Activated T-cell treated with anti-CD3 and anti-CD28 coated beads, Interleukin-2, amount 50 U/mL, for 72 hours (primary cell): ENCODE measurements at places on chromosomes 5 and 9. TPM values are rescaled to one million over a fixed set of nuclear protein-coding genes. Genes with fewer than 3 reads are reported as not detected.

The ABHD17B gene
- 15.4 TPM for total RNA-seq

The SYK gene
- 0.19 TPM for total RNA-seq

- peaks cover 14% of the 10 kb centered on the region for H3K36me3 ChIP-seq
- no peaks in the 10 kb centered on the region for H3K27me3 ChIP-seq
- DNase-seq: peak; percentile 86
- peak overlapping the region; percentile 93 for H3K27ac ChIP-seq
- peaks cover 96% of the 10 kb centered on the region for H3K4me1 ChIP-seq
Measured at GRCh38 chr9:114691046-114691955, 9.3 kb upstream of the TEX48 start.

- H3K4me1 ChIP-seq: peaks cover 30% of the 10 kb centered on the region
- H3K27me3 ChIP-seq: peaks cover 18% of the 10 kb centered on the region
- H3K27ac ChIP-seq: no peak overlapping the region
- DNase-seq: no peak
- H3K36me3 ChIP-seq: no peaks in the 10 kb centered on the region
- no peak overlapping the region for H3K4me3 ChIP-seq
Measured at GRCh38 chr5:79843450-79844388, 147.3 kb downstream of the MTX3 start.

GRCh38 chr5:54186108-54186507 lies 124.3 kb downstream of the ARL15 start:
- H3K4me3 ChIP-seq: no peak overlapping the region
- H3K36me3 ChIP-seq: peaks cover 2% of the 10 kb centered on the region
- no peak overlapping the region for H3K27ac ChIP-seq
- H3K27me3 ChIP-seq: no peaks in the 10 kb centered on the region
- DNase-seq: no peak
- H3K4me1 ChIP-seq: no peaks in the 10 kb centered on the region

GRCh38 chr9:121910491-121911040 lies 182.5 kb downstream of the TTLL11 start:
- DNase-seq: no peak
- no peak overlapping the region for H3K27ac ChIP-seq
- H3K4me1 ChIP-seq: no peaks in the 10 kb centered on the region
- H3K36me3 ChIP-seq: peaks cover 4% of the 10 kb centered on the region
